ENCODE measurements at places on chromosomes 3 and 15.

- no peaks in the 10 kb centered on the region for H3K4me1 ChIP-seq
- H3K27ac ChIP-seq: no peak overlapping the region
- H3K27me3 ChIP-seq: no peaks in the 10 kb centered on the region
- H3K4me3 ChIP-seq: no peak overlapping the region
These were observed 591.6 kb upstream of the AGTR1 start for GRCh38 chr3:148106062-148106461.

GRCh38 chr15:90463381-90463780, 66.3 kb upstream of the CRTC3 start:
- H3K27me3 ChIP-seq: no peaks in the 10 kb centered on the region
- peaks cover 32% of the 10 kb centered on the region for H3K36me3 ChIP-seq
- no peak overlapping the region for H3K27ac ChIP-seq
- peak; percentile 52 for DNase-seq
- no peak overlapping the region for H3K4me3 ChIP-seq
- H3K4me1 ChIP-seq: peaks cover 1% of the 10 kb centered on the region

- no peaks in the 10 kb centered on the region for H3K4me1 ChIP-seq
- H3K36me3 ChIP-seq: no peaks in the 10 kb centered on the region
- no peak for DNase-seq
- no peaks in the 10 kb centered on the region for H3K27me3 ChIP-seq
- no peak overlapping the region for H3K27ac ChIP-seq
- no peak overlapping the region for H3K4me3 ChIP-seq
These were observed 799.7 kb downstream of the CADM2 start for GRCh38 chr3:85758442-85758841.

DNA sequence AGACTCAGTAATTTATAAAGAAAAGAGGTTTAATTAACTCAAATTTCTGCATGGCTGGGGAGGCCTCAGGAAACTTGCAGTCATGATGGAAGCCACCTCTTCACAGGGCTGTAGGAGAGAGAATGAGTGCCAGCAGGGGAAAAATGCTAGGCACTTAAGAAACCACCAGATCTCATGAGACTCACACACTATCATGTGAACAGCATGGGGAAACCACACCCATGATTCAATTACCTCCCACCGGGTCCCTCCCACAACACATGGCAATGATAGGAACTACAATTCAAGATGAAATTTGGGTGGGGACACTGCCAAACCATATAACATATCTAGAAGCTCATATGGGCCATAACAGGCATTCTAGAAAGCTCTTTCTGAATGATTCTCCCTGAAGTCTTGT, 190.3 kb downstream of the WNT5A start:
- no peak for DNase-seq
- H3K27ac ChIP-seq: no peak overlapping the region
- no peaks in the 10 kb centered on the region for H3K36me3 ChIP-seq

DNA sequence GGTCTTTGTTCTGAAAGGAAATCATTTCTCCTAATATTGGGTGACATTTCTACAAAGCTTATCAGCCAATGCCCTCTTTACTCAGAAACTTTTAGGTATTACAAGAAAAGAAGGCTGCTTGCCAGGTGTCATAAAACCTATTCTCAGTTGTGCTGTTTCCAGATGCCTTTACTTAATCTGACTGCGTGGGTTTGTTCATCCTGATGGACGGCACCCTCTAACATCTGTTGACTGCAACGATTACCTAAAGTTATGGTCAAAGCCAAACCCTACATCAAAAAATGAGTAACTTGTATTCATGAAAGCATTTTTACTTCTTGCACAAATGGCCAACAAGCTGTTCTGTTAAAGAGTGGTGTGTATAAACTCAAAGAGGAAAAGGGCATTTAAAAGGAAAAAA, 207.7 kb upstream of the PDZRN3 start:
- no peak overlapping the region for H3K27ac ChIP-seq
- H3K27me3 ChIP-seq: no peaks in the 10 kb centered on the region
- H3K4me1 ChIP-seq: no peaks in the 10 kb centered on the region
- no peak overlapping the region for H3K4me3 ChIP-seq
- H3K36me3 ChIP-seq: no peaks in the 10 kb centered on the region
- DNase-seq: no peak

DNA sequence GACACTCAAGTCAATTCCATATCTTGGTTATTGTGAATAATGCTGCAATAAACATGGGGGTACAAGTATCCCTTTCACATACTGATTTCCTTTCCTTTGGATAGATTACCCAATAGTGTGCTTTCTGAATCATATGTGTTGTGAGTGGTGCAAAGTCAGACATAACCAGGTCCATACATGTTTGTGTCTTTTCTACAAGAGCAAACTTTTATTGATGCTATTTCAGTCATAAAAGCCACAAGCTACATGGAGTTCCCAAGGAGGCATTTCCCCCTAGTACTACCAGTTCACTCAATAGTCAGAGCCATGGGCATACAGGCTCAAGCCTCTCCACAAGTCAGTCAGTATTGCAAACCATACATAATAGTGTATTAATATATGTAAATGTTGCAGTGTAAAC, 10.1 kb downstream of the CEP63 start:
- no peak overlapping the region for H3K27ac ChIP-seq
- no peaks in the 10 kb centered on the region for H3K4me1 ChIP-seq
- no peak for DNase-seq
- no peaks in the 10 kb centered on the region for H3K27me3 ChIP-seq
- H3K4me3 ChIP-seq: no peak overlapping the region

- H3K36me3 ChIP-seq: no peaks in the 10 kb centered on the region
- no peak for DNase-seq
- no peak overlapping the region for H3K4me3 ChIP-seq
- no peaks in the 10 kb centered on the region for H3K27me3 ChIP-seq
- H3K27ac ChIP-seq: no peak overlapping the region
These were observed 119.3 kb downstream of the IGF2BP2 start for GRCh38 chr3:185705498-185705897.

GRCh38 chr3:14140668-14141067, 15.8 kb downstream of the TMEM43 start:
- peaks cover 12% of the 10 kb centered on the region for H3K4me1 ChIP-seq
- no peak overlapping the region for H3K27ac ChIP-seq
- peaks cover 56% of the 10 kb centered on the region for H3K36me3 ChIP-seq
- no peaks in the 10 kb centered on the region for H3K27me3 ChIP-seq

- H3K36me3 ChIP-seq: no peaks in the 10 kb centered on the region
- no peak for DNase-seq
- no peak overlapping the region for H3K27ac ChIP-seq
- H3K4me1 ChIP-seq: peaks cover 3% of the 10 kb centered on the region
These were observed 188.6 kb downstream of the FNDC3B start for GRCh38 chr3:172228036-172228415.

DNA sequence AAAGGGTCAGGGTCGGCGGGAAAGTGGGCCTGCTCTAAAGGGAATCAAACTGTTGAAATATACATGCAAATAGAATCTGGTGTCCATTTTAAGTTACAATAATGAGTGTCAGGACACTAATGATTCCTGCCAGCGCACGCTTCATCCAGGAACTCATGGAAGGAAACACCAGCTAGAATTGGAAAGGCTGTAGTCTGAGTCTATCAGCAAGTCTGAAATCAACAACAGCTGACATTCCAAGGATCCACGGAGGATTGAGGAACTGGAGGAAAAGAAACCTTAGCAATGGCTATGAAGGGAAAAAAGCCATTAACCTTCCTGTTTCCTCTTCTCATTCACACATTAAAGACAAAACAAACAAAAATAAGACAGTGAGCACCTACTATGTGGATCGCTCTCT, 1063.1 kb downstream of the NTRK3 start:
- H3K27me3 ChIP-seq: no peaks in the 10 kb centered on the region
- no peak overlapping the region for H3K27ac ChIP-seq
- no peaks in the 10 kb centered on the region for H3K4me1 ChIP-seq
- H3K4me3 ChIP-seq: no peak overlapping the region
- no peaks in the 10 kb centered on the region for H3K36me3 ChIP-seq

DNA sequence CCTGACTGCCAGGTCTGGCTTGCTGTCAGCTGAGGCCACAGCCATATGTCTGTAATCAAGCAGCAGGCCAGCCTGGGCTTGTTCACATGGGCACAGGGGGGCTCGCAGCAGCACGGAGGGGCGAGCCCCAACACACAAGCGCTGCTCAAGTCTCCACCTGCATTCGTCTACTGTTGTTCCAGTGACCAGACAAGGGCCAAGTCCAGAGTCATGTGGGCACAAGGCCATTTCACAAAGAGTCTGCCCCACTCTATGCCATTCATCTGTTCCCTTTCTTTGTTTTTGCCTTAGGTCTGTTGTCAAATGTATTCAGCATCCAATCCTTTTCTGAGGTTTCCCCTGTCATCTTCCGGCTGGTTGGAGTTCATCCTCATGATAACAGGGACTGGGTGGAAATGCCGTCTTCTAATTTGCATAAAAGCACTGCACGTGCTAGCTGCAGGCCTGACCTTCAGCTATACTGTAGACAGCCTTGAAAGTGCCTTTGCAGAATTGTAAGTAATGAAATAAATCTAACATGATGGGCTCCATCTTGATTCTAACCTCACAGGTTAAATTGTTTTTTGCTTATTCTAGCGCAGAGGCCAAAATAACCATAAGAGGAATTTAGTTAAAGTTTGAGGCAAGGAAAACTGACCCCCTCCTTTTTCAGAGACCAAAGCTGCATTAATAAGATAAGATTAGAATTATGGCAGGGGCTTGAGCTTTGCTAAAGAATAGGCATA, 28.6 kb upstream of the KBTBD12 start:
- no peak for DNase-seq
- H3K27me3 ChIP-seq: no peaks in the 10 kb centered on the region
- H3K4me1 ChIP-seq: peaks cover 4% of the 10 kb centered on the region
- no peak overlapping the region for H3K27ac ChIP-seq

- H3K4me3 ChIP-seq: no peak overlapping the region
- H3K27ac ChIP-seq: no peak overlapping the region
- no peak for DNase-seq
- peaks cover 23% of the 10 kb centered on the region for H3K36me3 ChIP-seq
- H3K27me3 ChIP-seq: no peaks in the 10 kb centered on the region
- no peaks in the 10 kb centered on the region for H3K4me1 ChIP-seq
These were observed 10.2 kb downstream of the ASB7 start for GRCh38 chr15:100612539-100612938.

GRCh38 chr15:31221936-31222515, 104.6 kb upstream of the KLF13 start:
- no peak overlapping the region for H3K4me3 ChIP-seq
- no peak overlapping the region for H3K27ac ChIP-seq
- H3K27me3 ChIP-seq: no peaks in the 10 kb centered on the region
- no peaks in the 10 kb centered on the region for H3K36me3 ChIP-seq
- H3K4me1 ChIP-seq: no peaks in the 10 kb centered on the region
- DNase-seq: no peak

- no peaks in the 10 kb centered on the region for H3K36me3 ChIP-seq
- no peak overlapping the region for H3K27ac ChIP-seq
- DNase-seq: no peak
- H3K27me3 ChIP-seq: peaks cover 6% of the 10 kb centered on the region
These were observed 921 bp downstream of the MGLL start for GRCh38 chr3:127821394-127821793.

GRCh38 chr15:81865850-81866537, 179.8 kb downstream of the MEX3B start:
- H3K36me3 ChIP-seq: no peaks in the 10 kb centered on the region
- H3K4me3 ChIP-seq: no peak overlapping the region
- H3K27me3 ChIP-seq: no peaks in the 10 kb centered on the region
- H3K27ac ChIP-seq: no peak overlapping the region
- DNase-seq: no peak
- H3K4me1 ChIP-seq: no peaks in the 10 kb centered on the region

GRCh38 chr3:13265507-13265906, 154.6 kb downstream of the NUP210 start:
- no peaks in the 10 kb centered on the region for H3K27me3 ChIP-seq
- H3K4me3 ChIP-seq: no peak overlapping the region

DNA sequence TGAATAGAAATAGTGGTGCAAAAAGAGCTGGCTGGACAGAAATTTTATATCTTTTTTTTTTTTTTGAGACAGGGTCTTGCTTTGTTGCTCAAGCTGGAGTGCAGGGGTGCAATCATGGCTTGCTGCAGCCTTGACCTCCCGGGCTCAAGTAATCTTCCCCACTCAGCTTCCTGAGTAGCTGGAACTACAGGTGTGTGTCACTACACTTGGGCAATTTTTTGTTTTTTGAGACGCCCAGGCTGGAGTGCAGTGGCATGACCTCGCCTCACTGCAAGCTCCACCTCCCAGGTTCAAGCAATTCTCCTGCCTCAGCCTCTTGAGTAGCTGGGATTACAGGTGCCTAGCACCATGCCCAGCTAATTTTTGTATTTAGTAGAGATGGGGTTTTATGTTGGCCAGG, 22.4 kb downstream of the CHRNA3 start:
- no peak overlapping the region for H3K4me3 ChIP-seq
- DNase-seq: no peak
- no peak overlapping the region for H3K27ac ChIP-seq
- no peaks in the 10 kb centered on the region for H3K36me3 ChIP-seq
- no peaks in the 10 kb centered on the region for H3K27me3 ChIP-seq

DNA sequence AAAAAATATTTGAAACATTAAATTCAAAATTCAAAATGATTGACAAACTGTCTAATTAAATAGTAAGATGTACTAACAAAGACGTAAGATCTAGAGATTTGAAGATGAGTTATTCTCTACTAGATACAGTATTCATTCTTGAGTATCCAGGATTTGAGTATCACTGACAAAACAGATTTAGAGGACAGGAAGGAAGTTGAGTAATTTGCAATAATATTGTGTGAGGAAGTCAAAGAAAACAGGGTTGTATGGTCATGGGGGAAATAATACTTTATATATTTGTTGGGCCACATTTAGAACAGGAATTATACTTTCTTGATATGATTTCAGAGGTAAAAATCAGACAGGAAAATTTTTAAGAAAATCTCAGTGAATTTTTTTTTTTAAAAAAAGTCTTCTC, 393.1 kb upstream of the CDIN1 start:
- H3K4me3 ChIP-seq: no peak overlapping the region
- no peak for DNase-seq
- H3K4me1 ChIP-seq: no peaks in the 10 kb centered on the region
- H3K27ac ChIP-seq: no peak overlapping the region

DNA sequence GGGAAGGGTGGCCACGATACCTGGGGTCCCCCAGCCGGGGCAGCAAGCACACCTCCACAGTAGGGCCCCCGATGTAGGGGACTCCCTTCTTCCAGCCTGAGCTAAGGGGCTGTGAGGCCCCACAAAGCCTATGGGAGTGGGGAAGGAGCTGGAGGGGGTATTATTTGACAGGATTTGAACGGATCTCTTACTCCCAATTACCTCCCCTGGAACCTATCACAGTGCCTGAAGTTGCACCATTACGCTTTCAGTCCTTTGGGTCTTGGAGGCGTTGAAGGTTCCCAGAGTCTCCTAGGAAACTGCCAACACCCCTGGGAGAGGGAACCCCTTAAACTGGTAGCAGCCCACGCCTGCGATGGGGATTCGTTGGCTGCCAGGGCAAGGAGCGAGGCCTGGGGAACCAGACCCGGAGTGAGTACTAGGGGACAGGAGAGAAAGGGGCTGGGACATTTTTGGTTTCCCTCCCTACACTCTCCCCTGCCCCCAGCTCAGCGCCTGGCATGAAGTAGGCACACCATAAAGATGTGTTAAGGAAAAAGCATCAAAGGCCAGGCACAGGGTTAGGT, 409 bp upstream of the LHFPL4 start:
- H3K4me3 ChIP-seq: no peak overlapping the region
- no peak overlapping the region for H3K27ac ChIP-seq
- no peak for DNase-seq

All from trophoblast cell (in vitro differentiated cells and primary cell).